ENCODE measurements at places on chromosomes 3 and 15. TPM values are rescaled to one million over a fixed set of nuclear protein-coding genes. Genes with fewer than 3 reads are reported as not detected.

GRCh38 chr15:57681011-57681410, 25.5 kb upstream of the POLR2M start:
- DNase-seq = no peak

The GOLGA8R gene
- 0.08 TPM for polyA plus RNA-seq

DNA sequence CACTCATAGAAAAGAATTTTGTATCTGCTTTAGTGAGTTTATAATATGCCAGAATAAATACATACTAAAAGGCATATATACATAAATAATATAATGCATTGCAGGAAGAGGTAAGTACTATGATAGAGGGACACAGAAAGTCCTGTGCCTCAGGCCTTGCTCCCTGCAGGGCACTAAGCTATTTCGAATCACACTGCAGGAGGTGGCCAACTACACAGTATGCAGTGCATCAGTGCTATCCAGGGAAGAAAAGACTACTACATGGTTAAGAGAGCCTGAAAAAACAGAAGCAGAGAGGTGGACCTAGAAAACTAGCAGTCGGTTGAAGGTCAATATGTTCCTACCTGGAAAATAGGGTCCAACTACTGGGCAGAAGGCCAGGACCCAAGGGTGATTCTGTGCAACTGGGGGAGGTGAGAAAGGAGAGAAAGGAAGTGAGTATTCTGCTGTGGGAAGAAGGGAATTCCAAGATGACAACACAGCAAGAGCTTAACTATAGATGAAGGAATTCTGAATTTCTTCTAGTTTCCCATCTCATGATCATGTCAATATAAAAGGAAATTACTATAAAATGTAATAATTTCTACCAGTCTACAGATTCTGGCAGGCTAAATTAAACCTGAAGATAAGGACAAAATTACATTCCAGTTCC, 218.0 kb downstream of the ZBTB20 start:
- DNase-seq = no peak

The FGD5 gene
- polyA plus RNA-seq = not detected

DNA sequence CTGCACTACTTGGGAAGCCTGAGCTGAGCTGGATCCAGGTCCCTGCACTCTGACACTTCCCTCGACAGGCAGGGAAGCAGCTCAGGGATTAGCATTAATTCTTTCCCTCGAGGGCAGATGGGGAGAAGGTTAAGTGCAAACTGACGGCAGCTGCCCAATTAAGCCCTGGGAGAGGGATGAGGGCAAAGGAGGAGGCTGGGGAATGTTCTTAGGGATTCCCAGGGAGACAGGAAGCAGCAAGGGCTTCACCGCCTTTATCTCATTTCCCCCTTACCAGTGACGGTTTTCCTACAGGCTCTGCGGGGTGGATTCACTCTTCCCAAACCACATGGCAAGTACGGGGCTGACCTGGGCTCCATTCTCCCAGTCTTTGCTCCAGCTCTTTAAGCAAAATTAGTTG, 519.0 kb upstream of the PROK2 start:
- DNase-seq = no peak

- DNase-seq = peak; percentile 20
Measured at GRCh38 chr3:127652246-127652995, 20.3 kb upstream of the ABTB1 start.

The FES gene
- 5.3 TPM for polyA plus RNA-seq

DNA sequence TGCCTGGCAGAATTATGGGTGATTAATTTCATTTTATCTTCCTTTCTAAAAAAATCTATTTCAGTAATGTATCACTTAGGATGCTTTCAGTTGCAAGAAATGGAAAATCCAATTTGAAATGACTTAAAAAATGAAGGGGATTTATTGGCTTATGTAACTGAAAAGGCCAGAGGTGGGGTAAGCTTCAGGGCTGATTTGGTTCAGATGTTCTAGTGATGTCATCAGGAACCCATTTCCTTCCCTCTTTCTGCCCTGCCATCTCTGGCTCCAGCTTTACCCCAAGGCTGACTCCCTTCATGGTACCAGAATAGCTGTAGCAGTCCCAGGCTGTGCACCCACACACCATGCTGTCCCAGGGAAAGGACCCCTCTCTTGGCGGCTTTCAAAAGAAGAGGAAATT, 18.5 kb upstream of the REC114 start:
- no peak for DNase-seq

GRCh38 chr3:128490915-128491690, 1.9 kb downstream of the GATA2 start:
- DNase-seq = no peak

DNA sequence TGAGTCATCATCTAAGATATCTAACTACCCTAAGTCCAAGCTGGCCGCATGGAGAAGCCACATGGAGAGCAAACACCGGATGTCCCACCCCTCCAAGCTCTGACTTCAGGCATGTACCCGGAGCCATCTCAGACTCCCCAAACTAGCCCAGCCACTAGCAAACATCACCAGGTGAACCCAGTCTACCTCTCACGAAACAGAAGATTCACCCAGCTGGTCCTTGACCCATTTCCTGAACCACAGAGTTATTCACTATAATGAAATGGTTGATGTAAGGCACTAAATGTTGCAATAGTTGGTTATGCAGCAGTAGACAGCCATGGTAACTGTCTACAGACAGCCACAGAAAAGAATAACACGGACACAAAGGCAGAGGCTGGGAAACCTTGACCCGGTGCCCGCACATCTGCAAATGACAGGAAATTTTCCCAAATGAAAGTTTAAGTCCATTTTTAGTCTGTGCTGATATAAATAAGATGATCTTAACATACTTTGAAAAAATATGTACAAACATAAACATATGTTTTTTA, 265.5 kb upstream of the ATP10A start:
- no peak for DNase-seq

The PRR23B gene
- not detected for polyA plus RNA-seq

GRCh38 chr3:144491333-144491732, 519.7 kb downstream of the DIPK2A start:
- no peak for DNase-seq

Measured in naive B cell (primary cell).